ENCODE measurements at places on chromosomes 7 and 10. TPM values are rescaled to one million over a fixed set of nuclear protein-coding genes. Genes with fewer than 3 reads are reported as not detected.

Gene GPR26
- total RNA-seq = not detected

Gene TMEM178B
- total RNA-seq = 0.79 TPM

Gene ZNF488
- 2.0 TPM for total RNA-seq

Gene PLXDC2
- 113 TPM for total RNA-seq

Gene PITX3
- total RNA-seq = not detected

Gene ASZ1
- total RNA-seq = not detected

Gene SFRP4
- total RNA-seq = 0.94 TPM

Gene CH25H
- 2.8 TPM for total RNA-seq

Gene UCN3
- total RNA-seq = not detected

Gene SCIN
- 6.6 TPM for total RNA-seq

Gene BUB3
- 125 TPM for total RNA-seq

Gene ANKRD1
- total RNA-seq = not detected

Gene AKR1C4
- not detected for total RNA-seq

Gene NRP1
- 22.2 TPM for total RNA-seq

Gene MSMB
- 46.7 TPM for total RNA-seq

Measured in lower leg skin (tissue), 4 donors.